ENCODE measurements at places on chromosomes 16 and 17.

DNA sequence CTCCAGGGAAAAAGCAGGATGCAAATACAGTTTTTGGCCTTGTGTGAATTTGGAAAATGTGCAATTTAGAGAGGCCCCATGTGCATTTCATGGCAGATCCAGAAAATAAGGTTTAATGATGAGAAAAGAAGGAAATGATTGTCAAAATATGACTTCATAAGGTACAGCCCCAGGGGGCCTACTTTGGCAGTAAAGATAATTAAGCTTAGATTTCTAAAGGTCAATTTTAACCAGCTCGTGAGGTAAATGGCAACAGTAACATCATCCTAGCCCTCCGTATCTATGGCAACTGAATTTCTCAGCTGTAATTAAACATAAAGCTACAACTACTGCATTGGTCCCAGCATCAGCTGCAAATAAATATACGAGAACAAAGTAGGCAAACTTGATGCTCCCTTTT lies 30.0 kb upstream of the PRSS54 start:
- no peak for DNase-seq

GRCh38 chr16:84989749-84990620 lies 21.4 kb downstream of the ZDHHC7 start:
- no peak for DNase-seq

GRCh38 chr16:3182608-3183444 lies 5.2 kb upstream of the OR1F1 start:
- no peak for DNase-seq

DNA sequence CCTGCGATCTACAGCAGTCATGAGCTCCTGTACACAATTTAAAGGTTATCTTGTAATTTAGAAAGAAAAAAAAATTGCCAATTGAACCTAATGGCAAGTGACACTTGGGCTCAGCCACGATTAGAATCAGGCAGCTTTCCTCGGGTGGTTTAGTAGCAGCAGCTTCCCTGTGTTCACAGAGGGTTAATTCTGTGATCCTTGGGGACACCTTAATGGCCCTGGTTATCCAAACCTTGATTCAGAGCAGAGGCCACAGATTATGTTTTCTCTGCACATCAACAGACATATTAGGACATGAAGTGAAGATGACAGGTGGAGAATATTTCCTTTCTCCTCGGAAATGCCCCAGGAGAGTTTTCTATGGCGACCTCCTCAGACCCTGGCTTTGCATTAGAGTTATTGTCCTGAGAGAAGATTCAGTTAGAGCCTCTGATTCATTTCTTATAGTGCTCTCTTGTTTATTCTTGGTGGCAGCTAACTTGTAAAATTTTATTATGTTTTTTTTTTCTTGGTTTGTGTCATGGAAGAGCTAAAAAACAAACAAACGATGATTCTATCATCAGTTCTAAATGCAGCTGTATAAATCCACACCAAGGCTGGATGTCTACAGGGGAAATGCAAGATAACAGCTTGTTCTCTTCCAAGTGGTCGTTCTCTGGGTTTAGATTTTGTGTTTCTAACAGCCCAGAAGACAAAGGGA lies 351.2 kb upstream of the DYNLRB2 start:
- no peak for DNase-seq

- DNase-seq = no peak
Measured at GRCh38 chr16:88437367-88437964, 15.6 kb upstream of the ZFPM1 start.

Measured in stimulated activated CD4-positive, alpha-beta T cell treated with anti-CD3 and anti-CD28 coated beads, Interleukin-15, amount 100 ng/mL, for 48 hours (primary cell).